ENCODE measurements at places on chromosomes 2 and 18.

DNA sequence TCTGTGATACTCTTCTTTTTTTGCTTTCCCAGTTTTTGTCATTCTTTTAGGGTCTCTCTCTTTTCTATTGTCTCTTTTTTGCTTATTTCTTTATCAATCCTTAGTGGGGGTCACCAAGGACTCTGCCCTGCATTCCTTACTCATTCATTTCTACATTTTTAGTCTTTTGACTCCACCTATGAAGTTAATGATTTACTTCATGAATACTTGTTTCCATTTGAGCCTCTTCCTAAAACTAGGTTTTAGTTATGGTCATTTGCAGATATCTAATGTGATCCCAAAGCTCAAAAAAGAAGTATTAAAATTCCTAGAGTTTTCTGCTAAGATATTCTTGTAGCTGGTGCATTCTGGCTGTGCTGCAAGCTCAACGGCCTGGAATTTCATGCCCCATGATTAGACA is 149.3 kb upstream of the AQP4 start:
- no peak for DNase-seq

- no peak for DNase-seq
Observed at GRCh38 chr2:101041413-101041812, 39.3 kb downstream of the RPL31 start.

DNA sequence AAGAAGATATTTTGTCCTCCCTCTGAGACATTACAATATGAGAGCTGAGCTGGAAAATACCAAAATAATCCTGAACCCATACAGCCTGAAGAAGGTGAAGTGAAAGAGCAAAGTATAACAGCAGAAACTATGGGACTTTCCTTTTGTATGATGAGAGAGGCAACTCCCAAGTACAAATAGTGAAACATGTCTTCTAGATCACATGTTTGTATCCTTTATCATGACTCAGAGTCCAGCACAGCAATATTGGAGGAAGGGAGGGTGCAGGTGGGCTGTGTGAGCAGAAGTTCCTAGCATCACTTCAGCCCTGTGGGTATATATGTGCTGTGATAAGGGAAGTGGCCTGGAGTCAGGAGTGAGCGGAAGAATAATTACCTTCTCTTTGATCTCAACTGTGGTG is 265.6 kb upstream of the NRXN1 start:
- no peak for DNase-seq

DNA sequence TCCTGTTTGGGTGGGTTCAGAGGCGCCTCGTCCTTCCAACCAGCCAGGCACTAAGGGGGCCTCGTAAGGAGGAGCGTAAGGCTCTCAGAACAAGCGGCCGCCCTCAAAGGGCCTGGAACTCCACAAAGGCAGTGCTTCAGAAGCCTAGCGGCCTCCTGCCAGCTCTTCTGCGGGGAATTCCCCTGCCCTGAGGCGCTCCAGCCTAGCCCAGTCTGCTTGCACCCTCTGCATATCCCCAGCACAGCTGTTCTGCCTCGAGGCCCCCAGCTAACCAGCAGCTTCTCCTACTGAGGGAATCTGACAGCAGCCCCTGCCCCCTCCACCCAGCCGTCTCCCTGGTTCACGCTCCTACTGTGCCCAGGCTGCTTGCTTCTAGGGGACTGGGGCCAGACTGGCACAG is 265.9 kb downstream of the TFCP2L1 start:
- DNase-seq = no peak

GRCh38 chr2:120734930-120735651 is 577 bp upstream of the GLI2 start:
- DNase-seq = no peak

- DNase-seq = no peak
Observed at GRCh38 chr2:222656526-222657446, 894 bp upstream of the FARSB start.

DNA sequence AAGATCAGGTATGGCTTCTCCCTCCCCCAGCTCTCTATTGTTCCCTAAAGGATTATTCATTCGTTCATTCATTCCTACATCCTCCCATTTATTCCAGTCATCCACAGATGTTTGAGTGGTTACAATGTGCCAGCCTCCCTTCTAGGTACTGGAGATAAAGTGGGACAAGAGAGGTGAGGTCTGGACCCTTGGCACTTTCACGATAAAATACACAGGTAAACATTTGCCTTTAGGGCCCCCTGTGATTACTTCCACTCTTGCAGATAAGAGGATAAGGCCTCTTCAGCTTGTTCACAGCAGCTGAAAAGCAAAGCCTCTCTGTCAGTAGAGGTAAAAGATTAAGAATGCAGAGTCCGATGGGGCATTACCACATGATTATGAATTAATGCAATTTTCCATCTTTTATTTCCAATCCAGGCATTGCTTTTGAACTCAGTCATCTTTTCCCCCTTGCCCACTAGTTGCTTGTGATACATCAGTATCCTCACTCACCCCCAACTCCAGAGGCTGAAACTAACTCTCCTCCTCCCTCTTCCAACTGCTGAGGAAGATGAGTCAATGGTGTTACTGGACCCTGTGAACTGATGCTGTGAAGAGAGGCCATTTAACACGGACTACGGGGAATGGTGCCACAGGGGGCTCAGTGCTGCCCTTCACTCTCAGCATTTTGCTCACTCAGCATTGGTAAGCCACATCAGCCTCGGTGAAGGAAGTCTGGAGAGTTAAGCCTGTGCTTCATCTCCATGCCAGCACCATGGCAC is 1.1 kb upstream of the DPP4 start:
- DNase-seq = no peak

- DNase-seq = no peak
Observed at GRCh38 chr2:19653509-19653908, 248.3 kb downstream of the TTC32 start.

- no peak for DNase-seq
Observed at GRCh38 chr2:239391286-239392071, 9.3 kb downstream of the HDAC4 start.

- no peak for DNase-seq
Observed at GRCh38 chr2:137797641-137798040, 166.6 kb upstream of the HNMT start.

DNA sequence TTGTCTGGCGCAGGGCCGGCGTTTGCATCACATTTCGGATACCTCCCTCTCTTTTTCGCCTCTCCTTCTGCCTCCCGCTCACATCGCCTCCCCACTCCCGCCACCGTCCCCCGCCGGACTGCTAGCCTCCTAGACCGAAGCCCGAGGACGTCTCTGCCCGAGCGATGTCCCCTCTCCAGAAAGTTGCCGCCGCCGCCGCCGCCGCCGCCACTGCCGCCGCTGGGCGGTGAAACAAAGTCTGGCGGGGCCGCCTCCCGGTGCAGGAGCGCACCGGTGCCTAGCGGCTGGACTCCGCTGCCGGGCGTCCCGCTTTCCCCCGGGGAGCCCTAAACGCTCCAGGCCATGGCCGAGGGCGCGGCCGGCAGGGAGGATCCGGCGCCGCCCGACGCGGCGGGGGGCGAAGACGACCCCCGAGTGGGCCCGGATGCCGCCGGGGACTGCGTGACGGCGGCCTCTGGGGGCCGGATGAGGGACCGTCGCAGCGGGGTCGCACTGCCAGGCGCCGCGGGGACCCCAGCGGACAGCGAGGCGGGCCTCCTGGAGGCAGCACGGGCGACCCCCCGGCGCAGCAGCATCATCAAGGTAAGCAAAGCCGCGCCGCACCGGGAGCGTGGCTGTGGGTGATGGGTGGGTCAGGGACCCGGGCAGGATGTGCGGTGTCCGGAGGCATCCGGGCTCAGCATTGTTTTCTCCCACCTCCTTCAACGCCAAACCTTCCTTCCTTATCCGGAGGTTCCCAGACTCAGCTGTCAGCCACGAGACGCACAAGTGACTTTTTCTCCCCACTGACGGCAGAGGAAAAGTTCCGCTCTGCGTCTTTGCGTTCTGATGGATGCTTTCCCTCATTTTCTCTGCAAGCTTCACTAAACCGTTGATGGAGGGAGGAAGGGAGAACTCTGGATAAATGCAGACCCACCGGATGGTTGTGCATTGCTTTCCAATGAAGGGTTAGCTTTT is 643 bp downstream of the PLCL1 start:
- DNase-seq = peak; percentile 8

GRCh38 chr2:207330912-207331311 is 165.2 kb upstream of the KLF7 start:
- DNase-seq = no peak

- no peak for DNase-seq
Observed at GRCh38 chr18:7743256-7743655, 176.1 kb downstream of the PTPRM start.

DNA sequence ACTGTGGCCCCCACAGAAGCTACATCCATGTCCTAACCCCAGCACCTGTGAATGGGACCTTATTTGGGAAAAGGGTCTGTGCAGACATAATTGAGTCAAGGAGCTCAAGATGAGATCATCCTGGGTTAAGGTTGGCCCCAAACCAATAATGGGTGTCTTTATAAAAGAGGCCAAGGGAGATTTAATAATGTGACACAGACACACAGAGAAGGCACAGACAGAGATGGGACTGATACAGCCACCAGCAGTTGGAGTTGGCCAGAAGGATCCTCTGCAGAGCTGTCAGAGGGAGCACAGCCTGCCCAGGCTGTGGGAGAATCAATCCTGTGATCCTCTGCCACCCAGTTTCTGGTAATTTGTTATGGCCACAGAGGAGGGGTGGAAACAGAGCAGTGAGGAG is 26.0 kb downstream of the SNORC start:
- DNase-seq = no peak

GRCh38 chr2:172861656-172862476 is 126.2 kb downstream of the RAPGEF4 start:
- no peak for DNase-seq

DNA sequence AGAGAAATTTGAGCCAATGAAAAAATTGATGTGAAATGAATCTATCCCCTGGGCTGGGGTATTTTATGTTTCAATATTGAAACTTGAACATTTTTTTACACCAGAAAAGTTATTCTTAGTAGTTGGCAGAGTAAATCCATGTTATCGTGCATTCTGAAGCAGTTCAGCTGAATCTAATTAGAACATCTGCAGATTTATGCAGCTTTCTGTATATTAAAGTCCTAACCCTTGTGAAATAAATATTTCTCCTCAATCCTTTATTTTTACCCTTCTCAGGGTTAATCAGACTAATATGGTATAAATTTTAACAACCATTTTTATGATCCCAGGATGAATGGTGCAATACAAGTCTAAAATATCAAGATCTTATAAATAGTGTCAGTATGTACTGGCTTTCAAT is 69.5 kb downstream of the CDH20 start:
- no peak for DNase-seq

GRCh38 chr2:53234548-53234903 is 533.1 kb upstream of the CHAC2 start:
- DNase-seq = no peak

DNA sequence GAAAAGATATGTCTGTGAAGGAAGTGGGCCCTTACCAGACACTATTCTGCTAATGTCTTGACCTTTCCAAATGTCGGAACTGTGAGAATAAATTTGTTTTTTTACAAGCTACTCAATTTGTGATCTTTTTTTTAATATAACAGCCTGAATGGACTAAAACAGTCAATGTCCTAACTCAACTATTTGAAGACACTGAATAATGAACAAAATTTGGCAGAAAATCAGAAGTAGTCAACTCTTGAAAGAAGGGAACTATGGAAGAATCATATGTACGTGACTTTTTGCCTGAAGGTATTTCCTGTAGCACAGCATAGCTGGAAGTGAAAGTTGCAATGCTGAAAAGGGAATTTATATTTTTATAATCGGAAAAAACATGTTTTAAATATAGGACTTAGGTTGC is 351.8 kb upstream of the TFPI start:
- DNase-seq = no peak

DNA sequence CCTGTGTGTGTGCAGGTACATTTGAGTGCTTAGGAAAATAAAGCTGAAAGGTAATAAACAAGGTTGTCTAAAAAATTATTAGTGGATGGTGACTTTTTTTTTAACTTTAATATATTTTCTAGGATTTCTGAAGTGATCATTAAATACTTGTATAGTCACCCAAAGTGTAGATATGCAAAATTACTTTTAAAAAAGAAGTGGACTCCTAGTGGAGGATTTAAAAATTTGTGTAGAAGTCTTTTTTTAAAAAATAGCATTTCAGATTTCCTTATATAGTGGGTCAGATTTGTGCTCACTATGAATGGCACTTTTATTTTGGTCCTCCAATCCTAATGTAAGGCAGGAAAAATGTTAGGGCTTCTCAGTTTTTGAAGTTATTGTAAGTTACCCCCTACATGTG is 3.9 kb downstream of the GORASP2 start:
- no peak for DNase-seq

GRCh38 chr2:130381619-130382018 is 25.8 kb downstream of the PTPN18 start:
- DNase-seq = no peak

- no peak for DNase-seq
Observed at GRCh38 chr2:150212722-150213171, 274.7 kb downstream of the RND3 start.

GRCh38 chr2:237533668-237534161 is 32.7 kb upstream of the PRLH start:
- DNase-seq = no peak

DNA sequence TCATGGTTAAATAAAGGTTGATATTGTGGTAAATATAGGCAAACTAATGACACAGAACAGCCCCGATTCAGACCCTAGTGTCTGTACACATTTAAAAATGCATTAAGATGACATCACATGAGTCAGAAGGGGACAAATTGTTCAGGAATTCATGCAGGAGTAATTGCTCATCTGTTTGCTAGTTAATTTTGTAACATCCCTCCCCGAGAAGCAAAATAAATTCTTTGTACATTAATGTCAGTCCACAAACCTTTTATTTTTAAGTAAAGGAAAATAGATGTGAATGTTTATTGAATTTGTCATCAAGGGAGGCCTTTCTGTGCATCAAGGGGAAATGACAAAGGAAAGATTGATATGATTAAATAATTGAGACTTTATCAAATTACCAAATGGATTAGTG is 69.9 kb downstream of the SH3BP4 start:
- DNase-seq = no peak

- no peak for DNase-seq
Observed at GRCh38 chr2:65032019-65032975, 23.9 kb upstream of the CEP68 start.

GRCh38 chr2:198077477-198077876 is 273.1 kb downstream of the PLCL1 start:
- DNase-seq = no peak

- no peak for DNase-seq
Observed at GRCh38 chr2:189829102-189829833, 45.0 kb downstream of the PMS1 start.

GRCh38 chr2:33419581-33420200 is 56.8 kb upstream of the RASGRP3 start:
- DNase-seq = no peak

Data from CD4-positive, alpha-beta T cell treated with Interleukin-4 for 4 hours (primary cell).